ENCODE measurements at places on chromosomes 5 and 9.

DNA sequence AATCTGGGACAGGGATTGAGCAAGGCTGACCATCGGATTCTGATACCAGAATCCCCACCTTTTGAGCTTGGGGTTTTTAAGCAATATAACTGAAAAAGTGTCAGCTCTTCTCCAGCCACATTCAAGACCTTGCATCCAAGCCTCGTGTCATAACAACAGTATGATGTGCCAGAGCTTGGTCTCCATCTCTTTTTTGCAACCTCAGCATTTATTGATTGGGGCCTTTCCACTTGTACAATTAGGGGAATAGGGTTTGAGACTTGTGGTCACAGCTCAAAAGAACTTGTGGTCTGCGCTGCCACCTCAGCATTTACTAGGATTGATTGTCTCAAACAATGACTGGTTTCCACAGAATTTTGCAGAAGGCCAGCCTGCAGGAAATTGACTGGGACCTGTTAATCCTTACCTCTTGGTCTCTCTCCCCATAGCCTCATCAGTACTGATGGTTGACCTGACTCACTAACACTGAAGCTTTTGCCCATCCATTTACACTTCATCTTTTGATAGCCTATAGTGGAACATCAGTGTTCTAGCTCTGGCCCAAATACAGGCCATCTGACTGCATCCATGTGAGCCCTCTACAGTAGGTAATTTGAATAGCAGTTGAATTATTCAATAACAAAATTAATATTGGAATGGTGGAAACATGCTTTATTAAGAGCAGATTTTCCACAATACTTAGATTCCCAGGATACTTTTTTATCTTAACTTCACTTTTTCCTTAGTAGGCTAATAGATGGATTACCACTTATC, 381.6 kb upstream of the PRR16 start:
- DNase-seq, result no peak

- DNase-seq, result no peak
Measured at GRCh38 chr5:148913493-148913892, 87.1 kb downstream of the ADRB2 start.

GRCh38 chr5:151577566-151577965, 13.6 kb downstream of the FAT2 start:
- DNase-seq, result no peak

DNA sequence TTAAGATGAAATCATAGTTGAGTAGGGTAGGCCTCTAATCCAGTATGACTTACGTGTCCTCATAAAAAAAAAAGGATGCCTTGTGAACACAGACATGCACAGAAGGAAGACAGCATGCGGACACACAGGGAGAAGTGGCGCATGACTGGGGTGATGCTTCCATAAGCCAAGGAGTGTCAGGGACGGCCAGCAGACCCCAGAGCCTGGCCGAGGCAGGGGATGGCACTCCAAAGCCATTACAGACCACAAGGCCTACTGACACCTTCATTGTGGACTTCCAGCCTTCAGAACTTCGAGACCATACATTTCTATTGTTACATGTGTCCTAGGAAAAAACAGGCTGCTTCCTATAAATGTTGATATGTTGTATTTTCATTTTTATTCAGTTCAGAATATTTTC, 19.9 kb downstream of the EHMT1 start:
- DNase-seq, result no peak

GRCh38 chr5:128708841-128709240, 170.8 kb upstream of the FBN2 start:
- DNase-seq, result no peak

GRCh38 chr5:107636555-107636954, 34.2 kb downstream of the EFNA5 start:
- no peak for DNase-seq

DNA sequence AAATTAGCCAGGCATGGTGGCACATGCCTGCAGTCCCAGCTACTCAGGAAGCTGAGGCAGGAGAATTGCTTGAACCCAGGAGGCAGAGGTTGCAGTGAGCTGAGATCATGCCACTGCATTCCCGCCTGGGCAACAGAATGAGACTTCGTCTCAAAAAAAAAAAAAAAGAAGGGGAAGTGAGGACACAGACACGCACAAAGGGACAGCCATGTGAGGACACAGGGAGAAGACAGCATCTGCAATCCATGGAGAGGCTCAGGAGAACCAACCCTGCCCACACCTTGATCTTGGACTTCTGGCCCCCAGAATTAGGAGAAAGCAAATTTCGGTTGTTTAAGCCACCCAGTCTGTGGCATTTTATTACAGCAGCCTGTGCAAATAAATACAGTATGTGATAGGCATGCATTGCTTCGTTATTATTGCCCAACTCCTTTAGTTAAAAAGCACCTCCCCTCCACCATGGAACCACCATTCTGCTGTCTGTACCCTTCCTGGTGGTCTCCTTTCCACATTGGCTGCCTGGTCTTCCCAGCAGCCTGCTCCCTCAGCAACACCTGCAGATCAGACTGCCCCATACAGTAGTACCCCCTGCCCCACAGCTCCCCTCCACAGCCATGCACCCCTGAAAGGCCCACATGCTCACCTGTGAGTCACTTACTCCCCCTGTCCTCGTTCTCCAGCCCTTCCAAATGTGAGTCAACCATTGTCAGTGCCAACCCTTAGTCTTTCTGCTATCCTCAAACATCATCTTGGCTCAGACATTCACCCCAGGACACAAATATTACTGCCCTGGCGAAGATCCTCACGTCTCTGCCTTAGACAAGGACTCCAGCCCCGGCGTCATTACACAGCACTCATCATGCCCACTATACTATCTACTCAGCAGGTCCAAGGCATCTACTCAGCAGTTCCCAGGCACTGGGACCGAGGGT, 128.8 kb downstream of the ROR2 start:
- no peak for DNase-seq

GRCh38 chr9:82987370-82988189, 75.4 kb downstream of the RASEF start:
- DNase-seq, result no peak

- no peak for DNase-seq
Measured at GRCh38 chr9:134370213-134370492, 43.9 kb downstream of the RXRA start.

DNA sequence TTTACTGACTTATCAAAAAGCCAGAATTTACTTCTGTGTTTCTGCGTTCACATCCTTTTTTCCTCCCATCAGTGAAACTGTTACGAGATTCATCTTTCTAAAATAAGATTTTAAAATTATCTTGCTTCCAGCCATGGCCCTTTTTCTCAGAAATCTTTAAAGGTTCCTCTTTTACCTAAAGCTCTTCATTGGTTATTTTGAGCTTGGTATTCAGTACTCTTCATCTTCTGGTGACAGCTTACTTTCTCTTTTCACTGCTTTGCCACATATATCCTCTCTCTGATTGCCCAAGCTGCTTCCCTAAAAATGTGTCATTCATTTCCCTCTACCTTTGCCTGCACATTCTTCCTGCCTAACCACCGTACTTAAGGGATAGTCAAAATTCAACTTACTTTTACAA, 32.3 kb downstream of the TGFBR1 start:
- DNase-seq, result no peak

- peak; percentile 56 for DNase-seq
Measured at GRCh38 chr9:134963546-134963945, 45.8 kb upstream of the FCN1 start.

- no peak for DNase-seq
Measured at GRCh38 chr9:6149315-6149714, 66.3 kb upstream of the IL33 start.

DNA sequence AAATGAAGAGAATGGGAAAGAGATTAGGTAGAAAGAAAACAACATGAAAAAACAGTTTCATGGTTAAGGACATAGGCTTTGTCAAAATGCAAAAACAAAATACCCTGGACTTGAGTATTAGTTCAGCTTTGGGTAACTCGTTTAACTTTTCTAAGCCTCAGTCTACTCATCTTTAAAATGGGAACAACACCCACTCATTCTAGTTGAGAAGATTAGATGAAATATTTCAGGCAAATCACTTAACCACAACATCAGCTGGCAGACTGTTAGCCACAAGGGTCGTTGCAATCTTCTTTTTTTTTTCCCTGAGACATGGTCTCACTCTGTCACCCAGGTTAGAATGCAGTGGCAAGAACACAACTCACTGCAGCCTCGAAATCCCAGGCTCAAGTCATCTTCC, 185.6 kb downstream of the DCP2 start:
- DNase-seq, result no peak
